Stimulated activated CD8-positive, alpha-beta memory T cell treated with anti-CD3 and anti-CD28 coated beads, Interleukin-7, amount 100 ng/mL, for 1 hour (primary cell): ENCODE measurements at places on chromosomes 12 and 14.

- DNase-seq = no peak
Measured at GRCh38 chr12:54439521-54440255, 20.6 kb upstream of the ITGA5 start.

DNA sequence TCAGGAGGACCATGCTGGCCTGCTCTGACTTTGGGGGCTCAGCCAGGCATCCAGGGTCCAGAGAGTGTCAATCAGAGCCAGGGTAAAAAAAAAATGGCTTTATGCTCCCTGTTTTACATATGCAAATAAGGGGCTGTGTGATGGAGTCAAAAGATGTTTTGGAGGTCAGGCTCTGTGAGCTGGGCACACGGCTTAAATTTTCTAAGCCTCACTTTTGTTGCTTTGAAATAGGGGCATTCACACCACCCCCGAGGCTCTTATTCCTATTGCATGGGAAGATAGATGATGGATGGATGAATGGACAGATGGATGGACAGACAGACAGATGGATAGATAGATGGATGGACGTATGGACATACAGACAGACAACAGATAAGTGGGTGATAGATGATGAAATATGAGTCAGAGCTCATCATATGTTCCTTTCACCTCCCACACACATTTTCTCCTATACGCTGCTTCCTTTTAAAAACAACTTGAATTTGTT, 42.7 kb downstream of the RIN3 start:
- no peak for DNase-seq

DNA sequence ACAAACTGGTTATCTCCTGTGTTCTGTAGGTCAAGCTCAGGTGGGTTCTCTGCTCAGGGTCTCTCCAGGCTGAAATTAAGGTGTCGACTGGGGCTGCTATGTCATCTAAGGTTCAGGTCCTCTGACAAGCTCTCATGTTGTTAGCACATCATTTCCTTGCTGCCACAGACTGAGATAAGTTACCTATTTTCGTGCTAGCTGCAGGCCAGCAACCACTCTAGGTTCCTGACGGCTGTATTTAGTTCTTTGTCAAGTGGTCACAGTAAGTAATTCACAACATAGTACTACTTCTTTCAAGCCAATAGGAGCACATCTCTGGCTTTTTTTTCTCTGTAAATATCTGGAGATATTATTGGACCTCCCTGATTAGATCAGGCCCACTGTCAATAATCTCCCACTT, 169.3 kb upstream of the CAND1 start:
- DNase-seq = no peak

- no peak for DNase-seq
Measured at GRCh38 chr12:54723379-54724256, 75.5 kb upstream of the DCD start.

DNA sequence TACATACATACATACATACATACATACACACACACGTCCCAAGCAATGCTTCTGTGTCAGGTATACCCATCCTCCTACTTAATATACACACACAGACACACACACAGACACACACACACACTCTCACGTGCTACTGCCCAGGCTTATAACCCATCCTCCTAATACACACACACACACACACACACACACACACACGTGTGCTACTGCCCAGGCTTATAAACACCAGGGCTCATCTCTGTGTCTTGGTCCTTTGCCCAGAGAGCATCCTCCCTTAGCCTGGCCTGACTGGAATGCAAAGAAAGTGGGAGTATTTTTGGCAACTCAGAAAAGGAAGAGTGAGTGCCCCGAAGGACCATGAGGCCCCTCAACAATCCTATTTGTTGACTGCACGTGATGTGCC, 129.0 kb downstream of the RBM19 start:
- DNase-seq = no peak

GRCh38 chr12:124538194-124539082, 29.0 kb downstream of the NCOR2 start:
- no peak for DNase-seq

- no peak for DNase-seq
Measured at GRCh38 chr14:53389202-53389601, 236.1 kb upstream of the DDHD1 start.
